ENCODE measurements at places on chromosomes 11 and 22. TPM values are rescaled to one million over a fixed set of nuclear protein-coding genes. Genes with fewer than 3 reads are reported as not detected.
A peak's percentile ranks its signal among the peaks of the same experiment; 100 is the strongest.

Gene OPCML
- 0.09 TPM for total RNA-seq

Gene CDC42BPG
- 37.1 TPM for total RNA-seq

DNA sequence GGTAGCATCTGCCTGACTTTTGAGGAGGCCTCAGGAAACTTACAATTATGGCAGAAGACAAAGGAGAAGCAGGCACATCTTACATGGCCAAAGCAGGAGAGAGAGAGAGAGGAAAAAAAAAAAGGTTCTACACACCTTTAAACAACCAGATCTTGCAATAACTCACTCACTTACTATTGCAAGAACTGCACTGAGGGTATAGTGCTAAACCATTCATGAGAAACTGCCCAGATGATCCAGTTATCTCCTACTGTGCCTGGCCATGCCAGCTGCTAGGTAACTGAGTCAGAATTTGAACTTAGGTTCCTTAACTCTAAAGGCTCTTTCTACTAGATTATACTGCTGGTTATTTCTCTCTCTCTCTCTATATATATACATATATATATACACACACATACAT is 7.3 kb downstream of the HORMAD2 start:
- DNase-seq, result no peak

GRCh38 chr11:104736502-104736901 is 161.8 kb downstream of the CASP12 start:
- DNase-seq, result no peak

GRCh38 chr11:72686639-72687220 is 12.5 kb upstream of the PDE2A start:
- DNase-seq, result no peak

DNA sequence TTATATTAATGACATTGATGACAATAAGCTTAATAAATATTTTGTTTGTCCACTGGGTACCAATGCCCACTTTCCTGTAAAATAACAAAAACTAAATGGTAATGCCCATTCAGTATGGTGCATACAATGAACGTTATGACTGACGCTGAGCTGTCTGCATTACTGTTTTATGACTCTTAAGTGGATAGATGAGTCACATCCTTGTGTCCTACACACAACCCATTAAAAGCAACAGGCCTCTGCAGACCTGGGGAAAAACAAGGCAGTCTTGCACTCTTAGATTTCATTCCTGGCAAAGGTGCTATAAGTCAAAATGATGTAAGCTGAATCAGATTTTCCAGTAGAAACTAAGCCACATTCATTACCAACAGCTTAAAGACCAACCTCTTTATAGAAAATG is 176.3 kb upstream of the TMEM45B start:
- no peak for DNase-seq

DNA sequence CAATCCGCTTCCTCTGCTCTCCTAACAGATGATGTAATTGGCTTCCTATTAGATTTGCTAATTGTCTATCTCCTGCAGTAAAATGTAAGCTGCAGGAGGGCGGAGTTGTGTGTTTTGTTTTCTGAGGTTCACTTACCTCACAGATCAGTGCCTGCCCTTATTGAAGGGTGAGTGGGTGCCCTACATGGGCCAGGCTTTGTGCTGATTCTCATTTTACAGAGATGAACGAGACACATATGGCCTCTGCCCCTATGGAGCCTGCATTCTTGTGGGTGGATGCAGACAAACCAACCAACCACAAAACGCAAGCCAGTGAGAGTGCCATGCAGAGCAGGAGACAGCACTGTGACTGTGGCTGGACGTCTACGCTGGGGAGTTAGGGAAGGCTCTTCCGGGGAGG is 9.9 kb downstream of the TESMIN start:
- DNase-seq, result no peak

DNA sequence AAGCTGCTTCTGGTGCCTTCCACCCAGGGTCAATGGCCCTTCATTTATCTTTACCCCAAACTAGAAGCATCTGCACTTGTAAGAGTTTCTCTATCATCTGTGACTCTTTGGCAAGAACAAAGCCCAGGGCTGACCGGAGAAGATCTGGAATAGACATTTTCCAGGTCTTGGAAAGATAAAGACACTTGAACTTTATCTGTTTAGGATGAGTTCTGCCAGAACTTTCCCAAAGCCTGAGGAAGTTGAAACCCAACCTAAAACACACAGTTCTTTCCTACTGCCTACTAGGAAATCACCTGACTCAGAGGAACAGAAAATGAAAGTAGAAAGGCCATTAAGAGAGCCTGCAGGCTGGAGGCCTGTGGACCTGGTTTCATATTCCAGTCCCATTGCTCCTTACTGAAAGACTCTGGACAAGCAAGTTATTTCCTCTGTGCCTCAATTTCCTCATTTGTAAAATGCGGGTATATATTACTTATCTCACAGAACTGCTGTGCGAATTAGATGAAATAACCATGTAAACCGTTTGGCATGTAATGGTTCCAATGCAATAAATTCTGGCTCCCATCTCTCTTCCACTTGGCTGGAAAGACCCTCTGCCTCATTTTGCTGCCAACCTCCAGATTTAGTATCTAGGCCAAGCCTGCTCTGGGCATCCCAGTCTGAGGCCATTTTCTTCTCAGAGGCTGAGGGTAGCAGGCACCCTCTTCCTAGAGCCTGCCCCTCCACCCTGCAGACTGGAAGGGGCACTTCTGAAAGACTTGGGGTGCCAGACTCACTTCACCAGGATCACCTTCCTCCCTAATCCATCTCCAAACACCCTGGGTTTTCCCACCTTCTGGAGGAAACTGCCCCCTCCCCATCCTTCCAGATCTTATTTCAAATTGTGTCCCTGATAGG is 1.2 kb downstream of the UBE2L6 start:
- DNase-seq, result peak; percentile 30

DNA sequence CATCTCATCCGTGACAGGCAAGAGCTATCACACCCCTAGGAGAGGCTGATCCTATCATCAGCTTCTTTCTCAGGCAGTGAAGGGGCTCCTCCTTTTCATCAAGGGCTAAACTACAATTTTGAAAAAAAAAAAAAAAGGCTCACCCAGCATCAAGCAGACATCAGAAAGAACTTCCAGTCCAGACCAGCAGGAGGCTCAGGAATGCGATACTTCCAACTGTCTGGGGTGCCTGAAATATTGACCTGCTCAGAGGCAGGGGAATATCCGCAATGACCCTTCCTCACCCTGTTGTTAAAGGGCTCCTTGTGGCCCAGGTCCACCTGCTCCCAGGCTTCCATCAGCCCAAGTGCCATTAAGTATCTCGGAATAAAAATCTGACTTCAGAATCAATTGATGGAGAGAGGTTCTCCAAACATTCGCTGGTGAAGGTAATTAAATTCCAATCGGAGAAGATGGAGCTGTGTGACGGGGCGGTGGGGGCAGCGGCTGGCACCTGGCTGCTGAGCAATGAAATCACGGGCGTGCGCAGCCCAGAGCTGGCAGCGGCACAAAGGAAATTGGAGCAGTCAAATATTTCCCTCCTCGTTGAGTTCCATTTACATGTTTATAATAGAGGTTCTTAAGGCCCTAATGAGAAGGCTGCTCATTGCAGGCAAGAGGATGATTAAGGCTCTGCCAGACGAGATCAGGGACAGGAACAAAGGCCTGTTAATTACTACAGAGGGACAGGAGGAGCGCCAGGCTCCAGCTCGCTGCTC is 69.0 kb upstream of the THY1 start:
- no peak for DNase-seq

All from mucosa of gallbladder (tissue), 1 donor.